ENCODE measurements at places on chromosomes 13 and 19.
A peak's percentile ranks its signal among the peaks of the same experiment; 100 is the strongest.

DNA sequence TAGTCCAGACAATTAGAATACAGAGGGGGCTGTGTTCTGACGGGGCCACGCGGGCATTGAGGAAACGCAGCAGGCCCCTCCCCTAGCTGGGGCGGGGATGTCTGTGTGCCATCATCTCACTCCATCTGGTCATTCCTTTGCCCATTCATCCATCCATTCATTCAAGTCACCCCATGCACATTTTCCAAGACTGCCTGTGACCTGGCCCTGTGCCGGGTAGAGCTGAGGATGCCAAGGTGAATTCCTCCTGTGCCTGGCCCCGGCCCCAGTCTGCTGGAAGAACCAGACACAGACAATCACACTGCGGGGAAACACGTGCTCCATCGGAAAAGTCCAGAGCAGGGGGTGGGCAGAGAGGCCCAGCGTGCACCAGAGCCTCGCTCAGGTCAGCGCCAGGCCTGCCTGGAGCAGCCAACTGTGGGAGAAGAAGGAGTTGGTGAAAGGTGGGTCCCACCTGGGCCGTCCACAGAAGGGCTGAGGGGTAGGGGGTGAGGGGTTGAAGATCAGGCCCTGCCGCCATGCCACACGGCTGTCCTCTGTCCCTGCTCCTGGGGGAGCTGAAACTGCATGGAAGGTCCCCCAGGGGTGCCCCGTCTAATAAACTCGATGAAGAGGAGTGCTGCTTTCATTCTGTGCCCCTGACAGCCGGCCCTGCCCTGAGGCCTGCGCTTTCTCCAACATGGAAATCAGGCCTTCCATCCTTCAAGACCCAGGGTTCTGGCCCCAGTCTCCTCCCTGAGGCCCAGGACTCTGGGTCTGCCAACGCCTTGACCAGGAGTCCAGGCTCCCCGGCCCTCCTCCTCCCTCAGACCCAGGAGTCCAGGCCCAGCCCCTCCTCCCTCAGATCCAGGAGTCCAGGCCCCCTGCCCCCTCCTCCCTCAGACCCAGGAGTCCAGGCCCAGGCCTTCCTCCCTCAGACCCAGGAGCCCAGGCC lies 1.6 kb upstream of the CACNG6 start:
- DNase-seq, result peak; percentile 56

DNA sequence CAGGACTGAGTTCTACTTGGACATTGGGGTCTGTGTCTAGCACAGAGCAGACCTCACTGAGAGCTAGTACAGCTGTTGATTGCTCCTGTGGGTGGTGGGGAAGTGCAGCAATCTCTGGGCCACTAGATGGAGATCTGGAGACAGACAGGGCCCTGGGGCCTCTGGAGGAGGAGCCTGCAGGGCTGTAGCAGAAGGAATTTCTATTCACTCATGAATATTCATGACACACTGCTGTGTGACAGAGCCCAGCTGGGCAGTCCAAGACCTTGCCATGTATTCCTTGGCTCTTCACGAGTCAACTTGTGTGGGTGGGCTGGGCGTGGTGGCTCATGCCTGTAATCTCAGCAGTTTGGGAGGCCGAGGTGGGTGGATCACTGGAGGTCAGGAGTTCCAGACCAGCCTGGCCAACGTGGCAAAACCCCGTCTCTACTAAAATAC lies 37.5 kb downstream of the SUGP2 start:
- peak; percentile 52 for DNase-seq

GRCh38 chr19:29672319-29672932 lies 7.2 kb downstream of the PLEKHF1 start:
- no peak for DNase-seq

DNA sequence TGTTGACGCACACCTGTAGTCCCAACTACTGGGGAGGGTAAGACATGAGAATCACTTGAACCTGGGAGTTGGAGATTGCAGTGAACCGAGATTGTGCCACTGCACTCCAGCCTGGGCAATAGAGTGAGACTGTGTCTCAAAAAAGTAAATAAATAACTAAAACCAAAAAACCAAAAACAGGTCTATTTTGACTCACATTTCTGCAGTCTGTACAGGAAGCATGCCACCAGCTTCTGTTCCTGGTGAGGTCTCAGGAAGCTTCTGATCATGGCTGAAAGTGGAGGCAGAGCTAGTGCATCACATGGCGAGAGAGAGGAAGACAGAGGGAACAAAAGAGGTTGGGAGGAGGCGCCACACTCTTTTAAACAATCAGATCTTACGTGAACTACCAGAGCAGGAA lies 142.5 kb downstream of the ITGBL1 start:
- DNase-seq, result no peak

GRCh38 chr19:342128-342455 lies 2.5 kb downstream of the MIER2 start:
- DNase-seq, result no peak

- DNase-seq, result no peak
These were observed at the start of gene ALOX5AP for GRCh38 chr13:30735025-30735871. Gene ALOX5AP, plus strand, starts transcription at chr13:30735543. Its CDS starts 63 bp downstream, at chr13:30735606.

GRCh38 chr19:30911491-30911890 lies 437.7 kb downstream of the TSHZ3 start:
- DNase-seq, result no peak

DNA sequence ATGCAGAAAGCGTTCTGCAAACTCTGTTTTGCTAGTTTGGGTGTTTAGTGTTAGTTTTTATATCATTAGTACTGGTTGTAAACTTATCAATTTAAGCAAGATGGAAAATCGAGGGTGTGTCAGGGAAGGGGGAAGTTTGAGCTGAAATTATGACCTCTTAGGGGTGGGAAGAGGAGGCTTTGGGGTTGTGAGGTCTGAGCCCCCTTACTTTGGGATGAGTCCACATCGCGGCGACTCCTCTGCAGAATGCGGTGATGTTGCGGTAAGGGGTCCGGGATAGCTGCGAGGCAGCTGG lies 743 bp upstream of the NDUFS7 start:
- DNase-seq, result no peak

- no peak for DNase-seq
These were observed 38.5 kb upstream of the GGACT start for GRCh38 chr13:100627120-100627519.

DNA sequence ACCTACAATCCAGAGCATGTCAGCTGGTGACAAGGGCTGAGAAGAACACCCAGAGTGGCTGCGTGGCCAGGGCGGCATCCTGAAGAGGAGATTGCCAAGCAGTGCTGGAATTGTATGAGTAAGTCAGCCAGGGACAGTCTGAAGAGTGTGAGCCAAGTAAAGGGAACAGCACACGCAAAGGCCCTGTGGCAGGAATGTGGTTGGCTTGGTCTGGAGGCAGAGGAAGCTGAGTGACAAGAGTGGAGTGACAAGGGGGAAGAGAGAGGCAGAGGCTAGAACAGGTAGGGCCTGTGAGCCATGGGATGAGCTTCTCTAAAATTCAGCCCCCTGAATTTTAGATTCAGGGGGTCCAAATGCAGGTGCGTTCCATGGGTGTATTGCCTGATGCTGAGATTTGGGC lies 53.7 kb upstream of the UQCRFS1 start:
- no peak for DNase-seq

DNA sequence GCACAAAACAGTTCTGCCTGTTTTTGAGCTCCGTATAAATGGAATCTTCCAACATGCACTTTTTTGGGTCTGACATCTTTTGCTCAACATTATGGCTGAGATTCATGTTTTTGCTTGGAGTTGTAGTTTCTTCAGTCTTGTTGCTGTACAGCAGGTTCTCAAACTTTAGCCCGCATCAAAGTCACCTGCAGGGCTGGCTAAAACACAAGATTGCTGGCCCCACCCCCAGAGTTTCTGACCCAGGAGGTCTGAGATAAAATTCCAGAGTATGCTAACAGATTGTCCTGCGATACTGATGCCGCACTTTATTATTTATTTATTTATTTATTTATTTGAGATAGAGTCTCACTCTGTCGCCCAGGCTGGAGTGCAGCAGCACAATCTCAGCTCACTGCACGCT lies 79.8 kb upstream of the WASF3 start:
- DNase-seq, result no peak

DNA sequence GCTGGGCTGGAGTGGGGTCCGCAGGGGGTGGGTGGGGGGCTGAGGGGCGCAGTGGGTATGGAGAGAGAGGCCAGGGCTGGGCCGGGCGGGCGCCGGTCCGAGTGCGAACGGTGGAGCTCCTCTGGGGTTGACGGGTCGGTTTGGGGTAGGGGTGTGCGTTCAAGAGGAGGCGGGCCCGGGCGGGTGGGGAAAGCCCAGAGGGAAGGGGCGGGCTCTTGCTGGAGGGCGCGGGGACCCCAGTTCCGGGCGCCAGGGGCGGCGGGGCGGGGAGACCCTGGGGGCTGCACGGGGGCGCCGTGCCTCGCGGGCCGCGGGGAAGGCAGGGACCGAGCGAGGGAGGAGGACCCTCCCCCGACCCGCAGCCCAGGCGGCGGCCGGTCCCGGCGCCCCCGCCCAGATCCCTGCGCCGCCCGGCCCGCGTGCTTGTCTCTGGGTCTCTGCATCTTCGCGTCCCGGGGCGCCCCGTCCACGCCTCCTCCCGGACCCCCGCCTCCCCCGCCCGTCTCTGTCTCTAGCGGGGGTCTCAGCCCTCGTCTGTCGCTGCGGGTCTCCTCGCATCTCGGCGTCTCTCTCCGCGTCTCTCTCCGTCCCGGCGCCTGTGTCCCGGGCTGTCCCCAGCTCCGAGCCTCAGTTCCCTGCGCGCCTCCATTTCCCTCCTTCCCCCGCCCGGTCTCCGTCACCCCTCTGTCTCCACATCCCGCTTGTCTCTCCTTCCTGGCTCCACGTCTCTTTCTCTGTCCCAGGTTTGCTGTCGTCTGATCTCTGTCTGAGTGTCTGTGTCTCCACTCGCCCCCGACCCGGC lies 8.3 kb upstream of the SHISA7 start:
- DNase-seq, result no peak

DNA sequence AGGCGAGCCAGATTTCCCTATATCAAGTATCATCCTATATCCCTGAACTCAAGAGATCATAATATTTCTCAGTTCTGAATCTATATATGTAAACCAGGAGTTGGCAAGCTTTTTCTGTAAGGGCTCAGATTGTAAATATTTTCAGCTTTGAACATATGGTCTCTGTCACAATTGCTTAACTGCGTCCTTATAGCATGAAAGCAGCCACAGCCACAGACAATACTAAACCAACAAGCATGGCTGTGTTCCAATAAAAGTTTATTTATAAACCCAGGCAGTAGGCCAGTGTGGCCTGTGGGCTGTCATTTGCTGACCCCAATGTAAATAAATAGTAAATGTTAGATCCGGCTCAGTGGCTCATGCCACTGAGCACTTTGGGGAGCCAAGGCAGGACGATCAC lies 12.2 kb upstream of the MYH14 start:
- peak; percentile 61 for DNase-seq

Data from femur (tissue), 1 donor.